ENCODE measurements at places on chromosomes 12 and 14. TPM values are rescaled to one million over a fixed set of nuclear protein-coding genes. Genes with fewer than 3 reads are reported as not detected.
A peak's percentile ranks its signal among the peaks of the same experiment; 100 is the strongest.

CCDC177 gene
- total RNA-seq = 0.22 TPM

STAC3 gene
- total RNA-seq = 6.1 TPM

TBK1 gene
- 20.4 TPM for total RNA-seq

DNA sequence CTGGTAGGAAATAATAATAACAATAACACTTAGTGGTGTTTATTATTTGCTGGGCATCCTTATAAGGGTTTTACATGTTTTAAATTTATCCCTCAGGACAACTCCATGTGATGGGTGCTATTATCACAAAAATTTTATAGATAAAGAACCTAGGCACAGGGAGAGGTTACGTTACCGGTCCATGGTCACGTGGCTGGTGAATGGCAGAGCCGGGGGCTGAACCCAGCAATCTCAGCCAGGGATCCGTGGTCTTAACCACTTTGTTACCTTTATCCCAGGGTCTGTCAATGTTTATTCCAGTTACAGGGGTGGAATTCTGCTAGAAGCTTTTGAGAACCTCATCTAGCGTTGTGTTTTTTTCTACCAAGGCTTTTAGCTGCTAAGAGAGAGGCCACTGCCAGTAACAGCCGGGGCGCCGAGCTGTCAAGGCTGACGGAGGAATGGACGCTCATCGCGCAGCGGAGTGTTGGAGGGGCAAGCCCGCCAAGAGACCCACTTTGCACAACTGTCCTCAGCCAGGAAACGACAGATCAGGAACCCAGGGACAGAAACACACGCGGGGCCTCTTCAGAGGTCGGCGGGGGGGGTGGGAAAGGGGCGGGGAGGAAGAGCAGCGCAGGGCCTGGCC is 418 bp downstream of the AMN1 start:
- DNase-seq = no peak
- peak overlapping the region; percentile 88 for H3K4me3 ChIP-seq
- H3K36me3 ChIP-seq = peaks cover 29% of the 10 kb centered on the region
- H3K4me1 ChIP-seq = peaks cover 41% of the 10 kb centered on the region
- H3K27ac ChIP-seq = peak overlapping the region; percentile 99
- H3K27me3 ChIP-seq = no peaks in the 10 kb centered on the region

- H3K4me3 ChIP-seq = no peak overlapping the region
- peaks cover 20% of the 10 kb centered on the region for H3K27me3 ChIP-seq
- DNase-seq = peak; percentile 31
Measured at GRCh38 chr12:54958048-54958658, 26.4 kb downstream of the TESPA1 start.

DNA sequence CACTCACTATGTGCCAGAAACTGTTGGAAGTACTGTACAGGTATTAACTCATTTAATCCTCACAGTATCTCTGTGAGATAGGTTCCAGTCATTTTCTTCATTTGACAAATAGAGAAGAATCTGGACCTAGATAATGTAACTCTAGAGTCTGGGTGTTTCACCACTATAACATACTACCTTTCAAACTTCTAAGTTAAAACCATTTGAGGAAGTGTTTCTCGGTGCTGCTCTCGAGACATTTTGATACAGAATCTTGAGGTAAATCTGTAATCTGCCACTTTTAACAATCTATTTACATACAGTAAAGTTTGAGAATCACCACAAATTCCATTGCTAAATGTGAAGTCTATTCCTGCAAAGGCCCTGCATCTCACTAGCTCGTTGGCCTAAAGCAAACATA is 8.8 kb downstream of the OLR1 start:
- H3K4me3 ChIP-seq = no peak overlapping the region
- H3K27me3 ChIP-seq = peaks cover 12% of the 10 kb centered on the region
- no peak for DNase-seq
- no peaks in the 10 kb centered on the region for H3K36me3 ChIP-seq
- H3K27ac ChIP-seq = no peak overlapping the region
